ENCODE measurements at places on chromosomes 1 and 21.

- no peak for DNase-seq
Observed at GRCh38 chr1:110266834-110267233, 56.7 kb downstream of the KCNC4 start.

DNA sequence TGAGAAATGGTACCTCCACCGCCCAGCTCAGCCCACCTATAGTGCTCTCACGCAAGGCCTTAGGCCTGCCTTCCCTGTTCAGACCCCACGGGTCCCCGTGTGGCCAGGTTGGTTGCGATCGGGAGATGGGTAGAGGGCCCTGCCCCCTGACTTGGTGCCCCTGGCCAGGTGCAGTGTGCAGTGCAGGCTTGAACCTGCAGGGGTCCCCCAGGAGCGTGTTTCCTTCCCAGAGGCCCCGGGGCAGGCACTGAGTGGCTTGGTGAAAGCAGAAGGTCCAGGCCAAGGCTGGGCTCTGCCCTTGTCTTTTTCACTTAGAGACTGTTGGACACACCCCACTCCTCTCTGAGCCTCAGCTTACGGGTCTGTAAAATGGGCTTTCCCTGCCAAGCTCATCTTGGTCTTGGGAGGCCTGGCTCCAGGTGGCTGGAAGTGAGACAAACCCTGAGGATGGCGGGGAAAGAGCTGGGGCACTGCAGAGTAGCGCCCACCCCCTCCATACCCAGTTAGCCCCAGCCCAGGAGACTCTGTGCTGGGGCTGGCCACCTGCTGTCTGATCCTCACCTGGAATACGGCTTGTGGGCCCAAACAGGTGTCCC, 9.3 kb upstream of the HES5 start:
- DNase-seq, result no peak

DNA sequence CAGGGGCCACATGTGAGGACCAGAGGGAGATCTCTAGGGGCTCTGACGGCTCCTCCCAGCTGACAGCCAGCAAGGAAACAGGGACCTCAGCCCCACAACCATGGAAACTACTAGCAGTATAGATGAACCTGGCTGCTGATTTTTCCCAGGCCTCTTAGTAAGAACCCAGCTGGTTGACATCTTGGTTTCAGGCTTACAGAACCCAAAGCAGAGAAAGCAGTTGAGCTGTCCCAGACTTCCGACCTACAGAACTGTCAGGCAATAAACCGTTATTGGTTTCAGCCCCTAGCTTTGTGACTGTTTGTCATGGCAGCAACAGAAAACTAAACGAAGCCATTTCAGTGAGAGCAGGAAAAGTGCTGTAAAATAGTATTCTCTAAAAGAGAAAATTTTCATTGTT, 36.4 kb downstream of the ETS2 start:
- no peak for DNase-seq

DNA sequence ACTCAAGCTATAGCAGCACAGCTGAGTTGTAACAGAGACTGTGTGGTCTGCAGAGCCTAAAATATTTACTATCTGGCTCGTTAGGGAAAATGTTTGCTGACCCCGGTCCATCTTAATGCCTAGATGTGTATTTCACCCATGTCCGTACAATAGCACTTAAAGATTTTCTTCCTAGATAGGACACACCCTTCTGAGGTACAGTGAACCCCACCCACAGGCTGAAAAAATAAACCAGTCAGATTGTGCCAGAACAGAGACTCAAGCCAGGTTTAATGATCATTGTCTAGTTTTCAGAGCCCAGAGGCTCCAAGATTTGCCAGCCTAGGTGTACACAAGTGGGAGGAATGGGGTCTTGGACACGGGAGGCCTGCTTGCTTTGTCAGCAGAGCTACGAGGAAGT, 5.6 kb downstream of the AMIGO1 start:
- no peak for DNase-seq

GRCh38 chr1:29758781-29759499, 522.6 kb downstream of the PTPRU start:
- DNase-seq, result no peak

DNA sequence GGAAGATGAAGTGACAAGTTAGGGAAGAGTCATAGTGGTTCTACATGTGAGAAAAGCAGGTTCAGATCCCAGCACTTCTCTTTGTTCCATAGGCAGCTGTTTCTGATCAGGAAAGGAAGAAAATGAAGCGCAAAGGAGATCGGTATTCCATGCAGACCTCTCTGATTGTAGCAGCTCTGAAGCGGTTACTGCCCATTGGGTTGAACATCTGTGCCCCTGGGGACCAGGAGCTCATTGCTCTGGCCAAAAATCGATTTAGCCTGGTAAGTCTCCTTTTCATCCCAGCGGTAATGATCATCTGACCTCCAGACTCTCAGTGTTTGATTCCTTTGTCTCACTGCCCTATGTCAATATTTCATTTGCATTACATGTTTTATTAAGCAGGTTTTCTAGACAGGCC, 173.6 kb downstream of the ZP4 start:
- DNase-seq, result no peak

DNA sequence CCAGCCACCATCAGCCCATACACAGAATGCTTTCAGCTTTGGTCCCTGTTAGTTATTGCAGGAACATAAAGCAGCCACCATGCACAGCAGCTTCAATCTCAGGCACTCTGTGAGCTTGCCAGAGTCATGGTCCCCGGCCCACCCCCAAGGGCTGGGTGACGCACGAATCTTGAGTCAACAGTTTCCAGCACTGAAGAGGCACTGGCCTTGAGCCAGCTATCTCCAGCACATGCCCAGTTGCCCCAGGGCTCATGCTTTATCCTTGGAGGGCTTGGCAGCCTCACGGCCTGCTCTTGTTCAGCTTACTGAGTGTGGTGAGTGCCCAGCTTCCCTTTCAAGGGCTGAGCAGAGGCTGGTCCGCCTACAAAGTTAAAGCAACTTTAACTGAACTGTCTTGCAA, 200.7 kb upstream of the RAB4A start:
- peak; percentile 64 for DNase-seq

DNA sequence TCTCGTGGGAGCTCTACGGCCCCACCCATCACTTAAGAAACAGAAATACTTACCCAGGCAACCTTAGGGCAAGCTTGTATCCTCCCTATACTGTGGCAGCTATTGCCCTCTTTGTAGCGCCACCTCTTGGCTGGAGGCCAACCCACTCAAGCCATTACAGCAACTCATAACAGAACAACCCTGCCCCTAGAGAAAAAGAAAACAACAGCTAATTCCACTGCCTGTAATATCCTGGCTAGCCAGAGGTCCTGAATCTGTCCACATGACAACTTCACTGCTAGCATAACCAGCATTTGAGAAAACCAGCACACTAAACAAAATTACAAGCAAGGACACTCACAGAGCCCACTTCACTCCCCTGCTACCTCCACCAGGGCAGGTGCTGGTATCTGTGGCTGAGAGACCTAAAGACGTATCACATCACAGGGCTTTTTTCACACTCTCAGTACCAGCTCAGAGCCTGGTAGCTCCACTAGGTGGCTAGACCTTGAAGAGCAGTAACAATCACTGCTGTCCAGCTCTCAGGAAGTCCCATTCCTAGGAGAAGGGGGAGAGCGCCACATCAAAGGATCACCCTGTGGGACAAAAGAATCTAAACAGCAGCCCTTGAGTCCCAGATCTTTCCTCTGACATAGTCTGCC, 14.5 kb upstream of the MX1 start:
- DNase-seq, result no peak

DNA sequence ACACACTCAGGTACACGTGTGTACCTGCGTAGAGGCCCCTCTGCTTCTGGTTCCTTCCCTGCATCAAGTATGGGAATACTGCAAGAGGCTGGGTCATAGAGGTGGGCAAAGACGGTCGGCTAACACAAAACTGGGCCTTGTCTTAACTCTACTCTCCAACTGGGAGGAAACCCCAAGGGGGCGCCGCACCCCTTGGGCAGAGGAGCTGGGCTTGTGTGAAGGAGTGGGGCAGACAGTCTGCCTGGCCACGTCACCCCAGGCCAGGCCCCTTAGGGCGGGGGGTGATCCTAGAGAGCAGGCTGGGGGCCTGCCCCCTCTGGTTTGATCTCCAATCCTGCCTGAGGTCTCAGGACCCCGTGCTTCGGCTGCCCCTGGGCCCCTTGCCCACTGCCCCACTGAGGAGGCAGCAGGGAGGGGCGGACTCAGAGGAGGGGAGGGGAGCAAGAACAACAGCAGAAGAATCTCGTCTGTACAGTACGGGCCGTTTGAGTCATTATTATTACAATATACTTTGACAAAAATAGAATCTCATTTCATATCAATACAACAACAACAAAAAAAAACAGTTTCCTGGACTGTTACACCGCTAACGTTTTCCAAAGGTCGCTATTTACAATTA, 34.7 kb downstream of the MEF2D start:
- no peak for DNase-seq

DNA sequence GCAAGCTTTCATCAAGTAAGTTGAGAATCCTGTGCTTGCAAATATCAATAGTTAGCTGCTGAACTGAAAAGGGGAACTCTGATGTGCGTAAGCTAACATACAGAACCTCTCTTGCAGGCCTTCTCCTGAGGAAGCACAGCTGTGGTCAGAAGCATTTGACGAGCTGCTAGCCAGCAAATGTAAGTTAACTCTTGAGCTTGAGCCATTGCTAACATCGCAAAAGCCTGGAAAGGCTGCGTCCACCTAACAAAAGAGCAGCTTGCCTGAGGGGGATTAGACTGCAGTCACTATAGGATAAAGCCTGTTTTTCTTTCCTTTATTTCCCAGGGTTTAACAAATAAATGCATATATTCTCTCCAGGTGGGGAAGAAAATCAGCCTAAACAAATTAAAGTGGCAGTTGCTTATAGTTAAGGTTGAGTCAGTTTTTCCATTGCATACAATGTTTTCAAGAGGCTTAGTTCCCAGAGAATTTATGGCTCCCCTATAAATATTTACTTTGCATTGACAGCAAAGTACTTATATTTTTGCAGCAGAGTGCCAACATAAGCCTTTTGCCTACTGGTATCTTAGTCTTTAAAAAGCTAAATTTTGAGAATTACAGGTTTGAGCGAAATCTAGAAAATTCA, 1.5 kb downstream of the RGS2 start:
- DNase-seq, result peak; percentile 12

DNA sequence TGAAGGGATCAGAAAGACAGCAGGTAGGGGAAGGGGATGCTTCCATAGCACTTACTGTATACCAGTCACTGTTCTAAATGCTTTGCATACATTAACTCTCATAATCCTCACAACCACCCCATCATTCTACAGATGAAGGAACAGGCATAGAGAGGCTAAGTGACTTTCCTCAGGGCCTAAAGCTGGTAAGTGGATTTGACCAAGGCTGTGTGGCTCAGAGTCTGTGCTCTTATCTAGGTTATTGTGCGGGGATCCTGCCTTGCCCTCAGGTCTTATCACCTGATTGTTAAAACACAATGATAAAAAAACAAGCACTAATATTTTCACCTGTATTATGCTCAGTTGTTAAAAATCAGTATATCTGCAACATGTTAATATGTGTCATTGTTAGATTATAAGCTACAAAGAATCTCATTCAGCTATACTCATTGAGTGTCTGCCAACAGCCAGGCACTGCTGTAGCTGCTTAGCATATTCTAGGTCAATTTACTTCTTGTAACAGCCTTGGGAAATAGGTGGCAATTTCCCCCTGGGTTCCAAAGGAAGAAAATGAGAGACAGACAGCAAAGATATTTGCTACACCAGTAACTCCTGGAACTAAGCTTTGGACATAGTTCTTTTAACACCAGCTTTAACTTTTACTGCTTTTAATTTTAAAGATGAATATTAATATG, 38.6 kb upstream of the RBM15 start:
- no peak for DNase-seq

- DNase-seq, result no peak
Observed at GRCh38 chr1:189500778-189501177, 976.9 kb downstream of the BRINP3 start.

DNA sequence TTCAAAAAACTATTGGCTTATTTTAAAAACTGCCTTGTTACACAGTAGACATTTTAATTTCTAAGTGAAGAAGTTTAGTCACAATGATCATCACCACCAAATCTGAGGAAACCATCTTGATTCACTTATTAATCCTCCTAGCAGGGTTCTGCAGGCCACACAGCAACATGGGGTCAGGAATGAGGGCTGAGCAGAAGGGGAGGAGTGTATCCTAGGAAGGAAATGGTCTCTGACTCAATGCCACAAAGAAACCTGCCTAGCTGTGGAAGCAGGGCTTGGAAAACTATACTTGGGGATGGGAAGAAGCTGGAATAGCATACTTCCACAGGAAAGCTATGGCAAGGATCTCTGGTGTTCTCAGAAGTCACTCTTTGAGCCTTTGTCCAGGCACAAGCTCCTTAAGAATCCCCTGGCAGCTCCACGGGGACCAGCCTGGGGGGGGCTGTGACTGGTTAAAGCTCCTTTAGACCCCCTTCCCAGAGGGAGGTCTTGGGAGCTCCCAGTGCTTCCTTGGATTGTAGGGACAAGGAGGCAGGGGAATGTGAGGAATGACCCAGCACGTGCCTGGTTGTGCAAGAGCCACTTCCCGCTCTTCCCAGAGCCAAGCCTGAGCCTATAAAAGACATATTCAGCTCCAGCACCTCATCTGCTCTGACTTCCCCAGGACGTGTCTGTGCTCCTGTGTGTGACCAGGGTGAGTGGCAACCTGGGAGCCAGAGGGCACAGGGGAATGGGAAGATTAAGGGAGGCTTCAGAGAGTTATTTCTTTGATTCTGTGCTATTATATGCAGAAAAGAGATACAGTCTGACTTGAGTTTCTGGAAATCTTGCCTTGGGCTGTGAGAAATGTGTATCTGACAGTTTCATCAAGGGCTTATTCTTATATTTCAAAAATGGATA, at the start of gene LCE2A:
LCE2A (plus strand) TSS at position 645 of the 900 bp plus-strand sequence. CDS start 557 bp downstream, outside the sequence.
- no peak for DNase-seq

DNA sequence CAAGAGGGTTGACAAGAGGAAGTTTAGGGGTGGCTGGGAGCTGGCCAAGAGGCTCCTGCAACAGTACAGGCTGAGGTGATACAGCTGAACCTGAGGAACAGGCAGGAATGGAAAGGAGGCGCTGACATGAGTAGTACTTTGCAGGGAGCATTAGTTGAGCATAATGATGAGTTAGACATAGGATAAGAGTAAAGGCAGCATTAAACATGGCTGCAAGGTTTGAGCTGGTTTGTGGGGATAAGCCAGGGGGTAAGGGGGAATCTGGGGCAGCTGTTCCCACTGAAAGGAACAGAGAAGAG, 20.6 kb downstream of the SLC30A10 start:
- DNase-seq, result no peak

DNA sequence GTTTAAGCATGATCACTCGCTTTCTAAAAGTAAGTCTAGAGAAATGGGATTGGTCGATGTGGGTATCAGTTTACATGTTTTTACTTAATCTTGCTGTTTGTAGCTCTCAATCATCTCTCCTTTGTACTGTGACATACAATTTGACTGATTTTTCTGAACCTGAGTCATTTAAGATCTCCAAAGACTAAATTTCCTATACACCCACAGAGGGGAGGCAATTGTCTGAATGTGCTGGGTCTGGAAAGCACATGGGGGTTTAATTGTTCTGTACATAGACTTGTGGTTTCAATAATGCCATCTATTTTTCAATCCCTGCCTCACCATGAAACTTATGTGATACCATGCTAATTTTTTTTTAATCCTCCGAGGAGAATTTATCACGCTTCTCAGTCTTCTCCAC, 65.8 kb downstream of the USP25 start:
- DNase-seq, result no peak

DNA sequence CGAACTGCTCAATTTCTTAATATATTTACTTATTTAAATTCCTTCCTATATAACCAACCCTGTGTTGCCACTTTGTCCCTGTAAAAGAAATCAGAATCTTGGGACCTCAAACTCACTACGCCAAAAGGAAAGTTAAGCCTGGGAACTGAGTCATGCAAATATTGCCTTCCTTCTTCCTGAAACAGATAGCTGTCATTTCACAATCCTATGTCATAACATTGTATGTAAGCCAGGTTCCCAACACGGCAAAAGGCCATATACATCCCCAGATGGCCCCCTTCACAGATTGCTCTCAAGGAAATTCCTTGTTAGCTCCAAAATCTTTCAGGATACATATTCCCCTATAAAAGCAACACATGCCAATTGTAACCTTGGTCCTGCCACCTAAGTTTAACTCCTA, 39.7 kb downstream of the C21orf91 start:
- DNase-seq, result no peak
